AG04450 (cell line): ENCODE measurements at places on chromosomes 2 and 18. TPM values are rescaled to one million over a fixed set of nuclear protein-coding genes. Genes with fewer than 3 reads are reported as not detected.

Gene SKOR2
- polyA plus RNA-seq, result not detected in 2 replicates

Gene KATNAL2
- 1.9 and 2.9 TPM in 2 replicates for polyA plus RNA-seq

Gene ST8SIA3
- not detected in 2 replicates for polyA plus RNA-seq

Gene CHRND
- not detected in 2 replicates for polyA plus RNA-seq

Gene CD207
- polyA plus RNA-seq, result not detected in 2 replicates

Gene DCDC2C
- not detected in 2 replicates for polyA plus RNA-seq

Gene CCDC148
- 0.12 and 0.22 TPM in 2 replicates for polyA plus RNA-seq

Gene TGOLN2
- 121 and 155 TPM in 2 replicates for polyA plus RNA-seq

Gene PLGLB1
- 0.56 and 0.79 TPM in 2 replicates for polyA plus RNA-seq

Gene CDCA7
- 11.4 and 13.9 TPM in 2 replicates for polyA plus RNA-seq

Gene CPLX4
- polyA plus RNA-seq, result not detected in 2 replicates

DNA sequence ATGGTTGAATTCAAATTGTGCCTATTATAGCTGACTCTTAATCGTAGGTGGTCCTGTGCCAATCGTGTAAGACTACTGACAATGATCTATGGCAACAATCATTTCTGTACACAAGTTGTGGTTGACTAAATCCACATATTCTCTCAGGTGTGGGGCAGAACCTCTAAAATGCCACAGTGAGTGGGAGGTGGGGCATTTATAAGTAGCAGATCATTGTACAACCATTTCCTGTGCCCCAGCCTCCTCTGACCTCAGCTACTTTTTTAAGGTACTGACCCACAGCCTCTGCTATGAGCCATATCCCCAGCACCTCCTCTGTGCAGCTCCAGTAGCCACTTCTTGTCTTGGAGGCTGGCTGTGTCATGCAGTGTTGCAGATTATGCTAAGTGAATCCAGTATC, 48.6 kb upstream of the RAPH1 start:
- DNase-seq, result no peak

GRCh38 chr18:27750014-27750413, 426.9 kb downstream of the CDH2 start:
- no peak for DNase-seq

DNA sequence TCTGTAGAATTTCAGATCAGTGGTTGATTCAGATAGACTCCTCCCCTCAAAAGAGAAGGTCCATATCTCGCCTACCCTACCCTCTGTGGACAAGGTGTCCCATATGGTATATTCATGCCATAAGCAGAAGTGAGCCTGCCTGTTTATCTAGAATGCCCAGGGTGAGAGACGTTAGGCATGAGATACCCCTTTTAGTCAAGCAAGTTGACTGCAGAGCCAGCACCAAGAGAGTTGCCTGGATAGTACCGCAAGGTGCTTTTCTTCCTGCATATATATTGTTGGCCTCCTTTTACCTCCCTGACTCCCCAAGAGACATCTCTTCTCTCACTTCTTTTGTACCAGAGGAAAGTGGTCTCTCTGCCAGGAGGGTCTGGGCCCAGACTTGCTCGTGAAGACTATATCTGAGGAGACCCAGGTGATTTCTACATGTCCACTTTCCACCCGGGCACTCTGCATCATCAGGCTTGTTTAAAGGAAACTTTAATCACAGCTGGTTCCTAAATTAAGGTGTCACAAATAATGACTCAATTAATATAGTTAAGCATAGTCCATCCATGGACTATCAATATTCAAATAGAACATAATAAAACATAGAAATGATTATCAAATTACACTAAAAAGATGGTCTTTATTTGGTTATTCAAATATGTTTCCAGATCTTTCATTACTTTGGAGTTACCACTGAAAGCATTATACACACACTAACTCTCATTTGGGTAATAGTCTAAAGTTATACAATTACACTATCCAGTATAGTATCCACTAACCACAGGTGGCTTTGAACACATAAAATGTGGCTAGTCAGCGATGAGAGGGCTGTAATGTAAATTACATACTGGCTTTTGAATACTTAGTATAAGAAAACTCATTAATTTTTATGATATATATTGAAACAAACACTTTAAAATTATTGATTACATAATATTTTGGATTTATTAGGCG, 4.1 kb downstream of the ITGA4 start:
- no peak for DNase-seq

- no peak for DNase-seq
These were observed 3.2 kb downstream of the SNED1 start for GRCh38 chr2:241001413-241002274.

- DNase-seq, result no peak
These were observed 13.9 kb upstream of the SLC4A3 start for GRCh38 chr2:219613461-219614070.

GRCh38 chr2:47321006-47321405, 82.0 kb upstream of the MSH2 start:
- DNase-seq, result no peak

DNA sequence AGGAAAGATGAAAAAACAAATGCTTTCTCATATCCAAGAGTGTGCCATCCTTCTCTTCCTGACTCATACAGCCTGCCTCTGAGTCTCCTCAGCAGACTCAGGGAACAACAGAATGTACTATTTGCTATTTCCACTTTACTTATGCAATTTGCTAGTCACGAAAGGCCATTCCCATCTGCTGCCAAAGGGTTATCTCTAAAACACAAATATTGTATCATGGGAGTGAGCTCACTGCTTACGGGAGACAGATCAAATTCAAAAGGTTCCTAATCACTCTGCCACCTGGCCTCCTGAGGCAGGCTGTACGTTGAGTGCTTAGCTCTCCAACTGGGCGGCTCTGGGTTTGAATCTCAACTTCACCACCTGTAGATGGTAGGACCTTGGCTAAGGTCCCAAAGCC, 92.0 kb downstream of the GAREM1 start:
- DNase-seq, result no peak

DNA sequence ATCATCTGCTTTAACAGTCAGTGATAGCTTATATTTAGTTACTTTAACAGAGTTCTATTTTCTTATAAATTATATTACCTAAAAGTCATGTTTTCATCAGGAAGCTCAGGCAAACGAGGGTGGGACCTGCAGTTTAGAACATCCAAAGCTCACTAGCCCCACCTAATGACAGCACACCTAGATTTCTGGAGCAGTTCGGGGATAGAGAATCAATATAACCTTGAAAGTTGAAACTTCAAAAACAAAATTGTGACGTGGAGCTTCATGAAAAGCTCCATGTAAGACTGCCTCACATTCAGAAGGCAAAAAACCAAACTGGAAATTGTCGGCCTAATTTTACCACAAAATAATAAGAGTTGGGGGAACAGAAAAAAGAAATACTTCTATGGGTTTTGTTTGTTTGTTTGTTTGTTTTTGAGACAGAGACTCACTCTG, 185.9 kb upstream of the CCDC150 start:
- peak; percentile 34 for DNase-seq

DNA sequence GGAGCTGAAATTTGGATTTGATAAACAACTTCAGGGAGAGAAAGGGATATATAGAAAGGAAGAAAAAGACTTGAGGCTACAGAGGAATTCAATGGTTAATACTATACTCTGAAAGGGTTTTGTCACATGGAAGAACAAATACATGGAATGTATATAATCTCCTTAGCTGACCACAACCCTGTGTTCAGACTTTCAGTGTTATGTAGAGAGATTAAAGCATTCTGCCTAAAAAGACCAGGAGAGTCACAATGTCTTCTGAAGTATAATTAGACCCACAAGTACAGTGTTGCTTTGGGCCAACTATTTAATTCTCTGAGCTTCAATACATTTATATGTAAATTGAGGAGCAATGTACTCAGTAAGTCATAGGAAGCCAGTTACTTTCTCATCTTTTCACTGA, 123.8 kb upstream of the FSHR start:
- no peak for DNase-seq

DNA sequence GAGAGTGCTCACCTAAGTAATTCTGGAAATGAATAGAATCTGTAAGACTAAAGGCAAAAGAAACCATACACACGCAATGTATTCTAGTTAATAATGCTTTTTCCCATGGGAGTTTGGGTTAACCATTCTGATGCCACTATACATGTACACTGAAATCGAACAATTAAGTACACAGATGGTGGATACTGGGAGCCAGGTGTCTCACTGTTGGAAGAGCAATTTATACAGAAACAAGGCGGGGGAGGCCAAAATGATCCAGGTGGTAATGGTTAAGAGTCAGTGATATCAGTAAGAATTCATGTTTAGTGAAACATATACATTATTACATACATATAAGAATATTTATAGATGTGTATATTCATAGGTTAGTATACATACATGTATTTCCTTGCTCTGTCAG, 67.2 kb downstream of the TMEM131 start:
- no peak for DNase-seq

- DNase-seq, result no peak
These were observed at the start of gene KCNK3 for GRCh38 chr2:26692279-26692896. Gene KCNK3 (plus strand): TSS chr2:26692722. CDS start chr2:26692876, 154 bp downstream.

DNA sequence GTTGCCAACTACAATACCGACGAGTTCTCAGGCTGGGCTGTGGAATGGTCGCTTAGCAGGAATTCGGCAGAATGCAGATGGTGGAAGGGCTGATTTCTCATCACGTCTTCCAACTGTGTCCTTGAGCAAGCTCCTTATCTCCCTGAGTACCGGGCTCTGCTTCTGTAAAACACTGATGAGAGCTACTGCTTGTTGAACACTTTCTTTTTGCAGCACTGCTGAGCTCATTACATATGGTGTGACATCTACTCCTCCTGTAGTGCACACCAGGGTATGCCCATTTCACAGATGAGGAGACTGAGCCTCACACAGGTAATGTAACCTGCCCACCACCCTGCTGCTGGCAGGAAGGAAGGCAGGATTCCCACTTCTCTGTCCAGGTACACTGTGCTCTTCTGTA, 8.3 kb downstream of the IL1R2 start:
- no peak for DNase-seq

GRCh38 chr2:102122115-102122514, 20.4 kb upstream of the IL1R1 start:
- no peak for DNase-seq

- no peak for DNase-seq
These were observed 742.3 kb upstream of the CELF4 start for GRCh38 chr18:38307914-38308313.

DNA sequence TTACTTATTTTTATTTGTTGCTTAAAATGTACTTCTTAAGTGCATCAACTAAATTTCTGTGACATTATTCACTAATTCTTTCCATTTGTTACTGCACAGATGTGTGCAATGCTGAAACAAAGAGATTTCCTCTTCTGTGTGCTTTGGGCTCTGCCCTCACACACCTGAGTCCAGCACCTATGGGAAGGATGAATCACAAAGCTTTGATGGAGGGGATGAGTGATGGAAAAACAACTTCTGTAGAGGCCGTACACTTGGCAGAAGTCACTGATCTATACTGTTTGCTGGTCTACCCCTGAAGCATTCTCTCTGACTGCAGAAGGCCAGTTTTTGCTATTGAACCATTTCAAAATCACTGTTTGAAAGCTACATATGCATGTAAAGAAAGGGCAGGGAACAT, 178.4 kb downstream of the ZEB2 start:
- DNase-seq, result no peak

DNA sequence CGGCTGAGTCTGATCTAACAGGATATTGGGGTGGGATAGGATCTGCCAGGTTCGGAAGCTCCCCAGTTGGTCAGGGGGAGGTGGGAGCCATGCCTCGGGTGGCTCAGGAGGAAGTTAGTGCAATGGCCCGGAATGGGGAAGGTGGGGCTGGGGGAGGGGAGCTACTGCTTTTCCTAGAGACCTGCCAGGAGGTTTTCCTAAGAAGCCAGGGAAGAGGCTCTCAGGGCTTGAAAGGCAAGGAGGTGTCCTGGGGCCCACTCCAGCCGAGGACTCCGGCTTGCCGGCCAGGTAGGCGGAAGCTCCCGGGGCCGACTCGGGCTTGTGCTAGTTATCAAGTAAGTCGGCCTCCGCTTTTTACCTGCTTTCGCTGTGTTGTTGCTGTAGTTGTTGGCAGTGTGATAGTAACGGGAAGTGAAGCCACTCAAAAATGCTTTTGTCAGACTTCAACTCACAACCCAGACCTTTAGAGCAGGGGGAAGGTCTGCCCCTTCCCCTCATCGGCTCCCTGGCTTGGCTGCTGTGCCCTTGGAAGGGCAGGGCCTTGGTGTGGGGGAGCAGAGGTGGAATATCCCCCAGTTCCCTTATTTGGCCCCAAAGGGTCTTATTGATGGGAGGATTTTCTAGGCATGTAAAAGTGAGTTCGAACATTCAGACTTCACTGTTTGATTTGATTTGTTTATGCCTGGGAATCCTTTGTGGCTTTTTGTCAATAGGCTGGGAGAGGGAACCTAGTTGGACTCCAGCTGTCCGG, 5.4 kb downstream of the GDF7 start:
- no peak for DNase-seq

DNA sequence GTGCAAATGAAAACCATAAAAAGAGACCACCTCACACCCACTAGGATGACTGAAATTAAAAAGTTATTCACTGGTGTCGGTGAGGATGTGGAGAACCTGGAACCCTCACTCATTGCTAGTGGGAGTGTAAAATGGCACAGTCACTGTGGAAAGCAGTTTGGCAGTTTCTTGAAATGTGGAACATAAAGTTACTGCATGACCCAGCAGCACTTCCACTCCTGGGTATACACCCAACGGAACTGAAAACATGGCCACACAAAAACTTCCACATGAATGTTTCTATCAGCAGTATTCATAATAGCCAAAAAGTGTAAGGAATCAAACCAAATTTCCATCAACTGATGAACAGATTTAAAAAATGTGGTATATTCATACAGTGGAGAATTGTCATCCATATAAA, 65.1 kb upstream of the SLC66A3 start:
- no peak for DNase-seq

DNA sequence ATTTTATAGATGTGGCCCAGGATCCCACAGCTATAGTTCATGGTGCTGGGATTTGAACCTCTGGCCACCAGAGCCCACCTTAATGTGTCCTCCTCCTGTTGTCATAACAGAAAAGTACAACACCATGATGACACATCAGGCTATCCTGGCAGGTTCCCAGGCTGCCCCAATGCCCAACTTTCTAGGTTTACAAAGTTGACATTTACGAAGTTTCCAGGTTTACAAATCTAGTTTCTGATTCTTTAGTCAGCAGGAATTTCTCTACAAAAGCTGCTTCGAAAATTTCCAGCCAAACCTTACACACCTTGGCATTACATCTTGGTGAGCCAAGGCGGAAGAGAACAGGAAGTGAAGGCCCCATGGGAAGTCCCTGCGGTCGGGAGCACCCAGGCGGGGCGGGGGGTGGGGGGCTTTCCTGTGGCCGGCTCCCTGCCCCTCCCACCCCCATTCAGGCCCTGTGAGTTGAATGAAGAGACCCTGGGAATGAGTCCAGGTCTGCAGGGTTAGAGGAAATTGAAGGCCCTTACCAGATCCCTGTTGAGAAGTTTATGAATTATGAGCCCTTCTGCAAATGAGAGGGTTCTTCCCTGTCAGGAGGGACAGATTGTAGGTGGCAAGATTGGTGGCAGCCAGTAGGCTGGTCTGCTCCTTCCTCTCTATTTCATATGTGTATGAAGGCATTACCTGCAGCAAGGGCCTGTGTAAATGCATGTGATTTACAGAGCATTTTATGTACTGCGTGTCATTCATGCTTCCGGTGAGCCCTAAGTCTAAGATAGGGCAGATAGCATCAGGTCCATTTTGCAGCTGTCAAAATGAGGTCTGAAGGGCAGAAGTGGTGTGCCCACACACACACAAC, 11.1 kb upstream of the IL1RN start:
- DNase-seq, result no peak

- DNase-seq, result peak; percentile 23
These were observed 96.7 kb downstream of the PMAIP1 start for GRCh38 chr18:59996370-59996966.
